Fibroblast of villous mesenchyme (primary cell): ENCODE measurements at places on chromosomes 11 and 22. TPM values are rescaled to one million over a fixed set of nuclear protein-coding genes. Genes with fewer than 3 reads are reported as not detected.

Gene RIMBP3C
- 0.43 and 0.64 TPM in 2 replicates for total RNA-seq

Gene TRIM51
- total RNA-seq: not detected in 2 replicates

Gene KRTAP5-2
- not detected in 2 replicates for total RNA-seq

Gene DGAT2
- 0.32 and 0.43 TPM in 2 replicates for total RNA-seq

Gene PIK3IP1
- total RNA-seq: 11.2 and 18.0 TPM in 2 replicates

Gene AIFM3
- 0.32 and 0.43 TPM in 2 replicates for total RNA-seq

Gene SLC22A9
- total RNA-seq: not detected in 2 replicates

Gene SPI1
- total RNA-seq: not detected in 2 replicates

Gene SPTBN2
- under 0.01 and 1.3 TPM in 2 replicates for total RNA-seq

Gene C11orf91
- not detected in 2 replicates for total RNA-seq

Gene CARNS1
- total RNA-seq: not detected in 2 replicates

Gene TECTA
- under 0.01 and 0.32 TPM in 2 replicates for total RNA-seq
